IMR-90 (cell line): ENCODE measurements at places on chromosomes 2 and 18. TPM values are rescaled to one million over a fixed set of nuclear protein-coding genes. Genes with fewer than 3 reads are reported as not detected.

GRCh38 chr2:160299540-160299939, 99.5 kb upstream of the ITGB6 start:
- peak; percentile 73 for DNase-seq

GRCh38 chr2:176166272-176166671, 9.2 kb downstream of the HOXD3 start:
- DNase-seq, result no peak

DNA sequence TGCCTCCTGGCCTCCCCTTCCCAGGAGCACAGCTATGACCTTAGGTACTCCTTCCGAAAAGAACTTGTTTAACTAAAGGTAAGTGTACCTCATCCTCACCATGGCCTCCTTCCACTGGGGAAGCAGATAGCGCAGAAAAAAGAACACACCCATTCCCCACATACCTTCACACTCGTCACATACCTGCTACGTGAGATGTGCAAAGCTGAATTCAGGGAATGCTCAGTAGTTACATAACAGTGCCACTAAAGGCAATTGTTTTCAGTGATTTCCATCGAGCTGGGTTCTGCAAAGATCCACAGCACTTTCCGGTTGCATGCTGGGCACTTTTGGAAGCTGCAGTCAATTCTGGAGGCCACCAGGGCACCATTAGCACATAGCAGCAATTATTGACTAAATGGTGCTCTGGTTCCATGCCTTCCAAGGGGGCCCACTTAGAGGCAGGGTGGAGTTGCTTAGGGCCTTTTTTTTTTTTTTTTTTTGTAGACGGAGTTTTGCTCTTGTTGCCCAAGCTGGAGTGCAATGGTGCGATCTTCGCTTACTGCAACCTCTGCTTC, 41.0 kb downstream of the PAX8 start:
- DNase-seq, result no peak

GRCh38 chr2:236637686-236638569, 68.3 kb downstream of the ACKR3 start:
- DNase-seq, result peak; percentile 12

DNA sequence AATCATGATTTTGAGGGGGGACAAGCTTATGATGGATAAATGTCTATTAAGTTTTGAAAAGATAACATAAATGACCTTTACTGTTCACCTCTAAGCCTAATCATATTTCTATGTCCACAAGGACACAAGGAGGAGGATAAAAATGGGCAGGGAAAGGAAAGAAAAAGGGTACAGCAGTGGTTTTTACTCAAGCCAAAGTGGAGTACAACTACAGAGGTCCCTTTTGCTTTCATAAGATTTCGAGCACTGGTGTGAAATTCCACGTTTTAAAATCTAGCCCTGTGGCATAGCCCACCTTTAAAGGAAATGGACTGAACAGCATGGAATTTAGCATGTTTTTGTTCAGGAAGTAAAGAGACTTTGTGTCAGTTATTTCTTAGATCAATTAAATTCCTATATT, 19.2 kb downstream of the FN1 start:
- DNase-seq, result no peak

KIAA2012 gene
- polyA plus RNA-seq, result 0.04 and 0.09 TPM in 2 replicates

GRP gene
- polyA plus RNA-seq, result not detected in 2 replicates

SERPINB13 gene
- not detected in 2 replicates for polyA plus RNA-seq

SLC5A7 gene
- polyA plus RNA-seq, result not detected in 2 replicates
